Astrocyte (in vitro differentiated cells and primary cell): ENCODE measurements at places on chromosomes 13 and 19.
A peak's percentile ranks its signal among the peaks of the same experiment; 100 is the strongest.

DNA sequence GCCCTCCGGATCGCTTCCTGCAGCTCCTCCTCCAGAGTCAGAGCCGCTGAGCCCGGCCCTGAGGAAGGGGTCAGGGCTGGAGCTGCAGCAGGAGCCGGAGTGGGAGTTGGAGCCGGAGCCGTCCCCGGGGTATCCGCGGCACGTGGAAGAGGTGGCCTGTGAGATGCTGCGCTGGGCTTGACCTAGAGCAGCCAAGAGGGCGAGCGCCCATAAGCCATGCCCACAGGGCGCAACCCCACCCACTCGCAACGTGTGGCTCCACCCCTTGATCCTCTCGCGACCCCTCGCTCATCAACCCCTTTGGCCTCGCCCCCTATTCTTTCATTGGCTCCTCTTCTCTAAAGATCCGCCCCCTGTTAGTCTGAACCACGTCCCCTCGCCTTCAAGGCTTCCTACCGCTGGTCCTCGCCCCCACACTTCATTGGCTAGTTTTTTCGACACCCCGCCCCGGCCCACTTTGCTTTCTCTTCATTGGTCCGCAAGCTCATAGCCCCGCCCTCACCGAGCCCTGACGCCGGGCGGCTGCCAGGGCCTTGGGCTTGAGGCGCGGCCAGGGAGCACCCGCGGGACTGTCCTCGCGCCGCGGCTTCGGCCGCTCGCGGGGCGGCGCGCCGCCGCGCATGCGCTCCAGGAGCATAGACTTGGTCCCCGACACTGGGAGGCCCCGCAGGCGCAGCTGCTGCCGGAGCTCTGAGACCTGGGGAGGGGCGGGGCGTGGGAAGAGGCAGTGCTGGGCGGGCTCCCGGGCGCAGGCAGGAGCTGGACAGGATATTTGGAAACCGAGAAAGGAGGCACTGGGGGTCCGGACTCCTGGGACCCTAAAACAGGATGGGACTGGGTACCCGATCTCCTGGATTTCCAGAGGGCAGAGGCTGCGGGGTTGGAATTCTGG, 5.4 kb downstream of the MAMSTR start:
- DNase-seq: peak; percentile 97

GRCh38 chr13:70424428-70424827, 316.2 kb upstream of the KLHL1 start:
- DNase-seq: no peak

GRCh38 chr19:52638601-52639000, 446 bp upstream of the ZNF83 start:
- peak; percentile 64 for DNase-seq

DNA sequence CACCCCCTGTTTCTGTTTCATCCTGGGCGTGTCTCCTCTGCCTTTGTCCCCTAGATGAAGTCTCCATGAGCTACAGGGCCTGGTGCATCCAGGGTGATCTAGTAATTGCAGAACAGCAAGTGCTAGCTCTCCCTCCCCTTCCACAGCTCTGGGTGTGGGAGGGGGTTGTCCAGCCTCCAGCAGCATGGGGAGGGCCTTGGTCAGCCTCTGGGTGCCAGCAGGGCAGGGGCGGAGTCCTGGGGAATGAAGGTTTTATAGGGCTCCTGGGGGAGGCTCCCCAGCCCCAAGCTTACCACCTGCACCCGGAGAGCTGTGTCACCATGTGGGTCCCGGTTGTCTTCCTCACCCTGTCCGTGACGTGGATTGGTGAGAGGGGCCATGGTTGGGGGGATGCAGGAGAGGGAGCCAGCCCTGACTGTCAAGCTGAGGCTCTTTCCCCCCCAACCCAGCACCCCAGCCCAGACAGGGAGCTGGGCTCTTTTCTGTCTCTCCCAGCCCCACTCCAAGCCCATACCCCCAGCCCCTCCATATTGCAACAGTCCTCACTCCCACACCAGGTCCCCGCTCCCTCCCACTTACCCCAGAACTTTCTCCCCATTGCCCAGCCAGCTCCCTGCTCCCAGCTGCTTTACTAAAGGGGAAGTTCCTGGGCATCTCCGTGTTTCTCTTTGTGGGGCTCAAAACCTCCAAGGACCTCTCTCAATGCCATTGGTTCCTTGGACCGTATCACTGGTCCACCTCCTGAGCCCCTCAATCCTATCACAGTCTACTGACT, at the start of gene KLK3:
Gene KLK3, plus strand, starts transcription at position 280 of the 775 bp plus-strand sequence. Its CDS starts 41 bp downstream, at position 321.
- DNase-seq: no peak

DNA sequence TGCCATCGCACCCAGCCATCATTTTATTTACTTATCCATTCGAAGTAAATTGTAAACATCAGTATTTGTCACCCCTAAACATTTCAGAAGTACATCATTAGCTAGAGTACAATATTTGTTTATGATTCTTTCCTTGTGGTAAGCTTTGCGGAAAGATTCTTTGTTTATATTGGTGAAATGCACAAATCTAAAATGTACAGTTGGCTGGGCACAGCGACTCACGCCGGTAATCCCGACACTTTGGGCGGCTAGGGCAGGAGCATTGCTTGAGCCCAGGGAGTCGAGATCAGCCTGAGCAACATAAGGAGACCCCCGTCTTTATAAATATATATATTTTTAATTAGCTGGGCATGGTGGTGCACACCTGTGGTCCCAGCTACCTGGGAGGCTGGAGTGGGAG, 10.1 kb downstream of the LGALS7B start:
- DNase-seq: no peak

GRCh38 chr13:54445865-54446264, 1417.3 kb downstream of the OLFM4 start:
- DNase-seq: no peak
